ENCODE measurements at places on chromosomes 7 and 10.
A peak's percentile ranks its signal among the peaks of the same experiment; 100 is the strongest.

DNA sequence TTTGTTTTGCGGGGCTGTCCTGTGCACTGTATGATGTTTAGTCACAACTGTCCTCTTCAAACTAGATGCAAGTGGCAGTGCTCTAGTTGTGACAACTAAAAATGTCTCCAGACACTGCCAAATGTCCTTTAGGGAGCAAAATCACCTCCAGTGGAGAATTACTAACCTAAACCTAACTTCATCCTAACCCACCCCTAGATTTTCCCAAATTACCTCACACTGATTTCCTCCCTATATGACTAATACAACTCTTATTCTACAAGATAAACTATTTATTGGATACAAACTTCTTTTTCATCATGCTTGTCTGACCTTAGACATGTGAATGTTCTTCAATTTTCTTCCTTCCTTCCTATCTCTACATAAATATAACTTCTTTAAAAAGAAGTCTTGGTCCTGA is 26.4 kb downstream of the PNPLA8 start:
- DNase-seq, result no peak

- no peak for DNase-seq
These were observed 12.5 kb downstream of the HABP2 start for GRCh38 chr10:113565364-113565763.

- DNase-seq, result peak; percentile 3
These were observed 26.6 kb downstream of the TBXAS1 start for GRCh38 chr7:139855498-139856270.

DNA sequence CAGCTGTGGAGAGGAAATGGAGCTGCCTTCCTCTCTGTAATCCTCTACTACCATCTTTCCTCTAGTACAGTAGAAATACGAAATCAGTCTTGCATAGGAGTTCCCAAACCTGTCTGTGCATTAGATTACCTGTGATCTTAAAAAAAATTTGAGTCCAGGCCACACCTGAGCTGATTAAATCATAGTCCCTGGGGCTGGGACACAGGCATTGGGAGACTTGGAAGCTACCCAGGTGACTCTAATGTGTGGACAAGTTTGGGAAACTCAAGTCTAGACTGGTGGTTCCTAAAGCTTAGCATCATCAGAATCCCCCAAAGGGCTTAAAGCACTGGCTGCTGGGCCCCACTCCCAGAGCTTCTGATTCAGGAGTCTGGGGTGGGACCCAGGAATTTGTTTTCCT is 152.7 kb upstream of the GLI3 start:
- DNase-seq, result no peak

DNA sequence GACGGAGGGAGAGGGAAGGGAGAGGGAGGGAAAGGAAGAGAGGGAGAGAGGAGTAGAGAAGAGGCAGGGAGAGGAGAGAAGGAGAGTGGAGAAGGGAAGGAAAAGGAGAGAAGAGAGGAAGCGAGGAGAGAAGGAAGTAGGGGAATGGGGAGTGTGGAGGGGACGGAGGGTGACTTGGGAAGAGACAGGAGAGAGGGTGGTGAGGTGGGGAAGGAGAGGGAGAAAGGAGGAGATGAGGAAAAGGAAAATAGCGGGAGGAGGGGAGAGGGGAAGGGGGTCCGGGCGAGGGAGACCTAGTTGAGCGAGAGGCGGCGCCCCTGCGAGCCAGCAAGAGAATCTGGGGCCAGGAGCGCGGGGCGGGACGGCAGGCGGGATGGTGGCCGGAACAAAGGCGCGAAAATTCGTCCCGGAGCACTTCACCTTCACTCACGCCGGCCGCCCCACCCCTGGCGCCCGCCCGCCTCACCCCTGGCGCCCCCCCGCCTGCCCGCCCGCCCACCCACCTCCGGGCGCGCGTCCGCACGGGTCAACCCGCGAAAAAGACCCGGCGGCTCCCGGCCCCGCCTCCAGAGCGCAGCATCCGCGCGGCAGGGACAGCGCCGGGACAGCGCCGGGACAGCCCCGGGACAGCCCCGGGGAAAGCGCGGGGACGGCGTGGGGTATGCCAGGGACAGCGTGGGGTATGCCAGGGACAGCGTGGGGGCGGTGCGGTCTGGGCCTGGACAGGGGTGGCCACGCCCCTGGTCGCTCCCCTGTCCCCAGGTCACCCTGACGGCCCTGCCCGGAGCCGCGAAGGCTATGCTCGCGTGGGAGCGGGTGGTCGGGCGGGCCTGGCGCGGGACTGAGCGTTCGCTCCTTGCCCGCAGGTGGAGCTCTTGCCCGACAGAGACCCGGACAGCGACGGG is 4.2 kb downstream of the VSTM2A start:
- peak; percentile 17 for DNase-seq

DNA sequence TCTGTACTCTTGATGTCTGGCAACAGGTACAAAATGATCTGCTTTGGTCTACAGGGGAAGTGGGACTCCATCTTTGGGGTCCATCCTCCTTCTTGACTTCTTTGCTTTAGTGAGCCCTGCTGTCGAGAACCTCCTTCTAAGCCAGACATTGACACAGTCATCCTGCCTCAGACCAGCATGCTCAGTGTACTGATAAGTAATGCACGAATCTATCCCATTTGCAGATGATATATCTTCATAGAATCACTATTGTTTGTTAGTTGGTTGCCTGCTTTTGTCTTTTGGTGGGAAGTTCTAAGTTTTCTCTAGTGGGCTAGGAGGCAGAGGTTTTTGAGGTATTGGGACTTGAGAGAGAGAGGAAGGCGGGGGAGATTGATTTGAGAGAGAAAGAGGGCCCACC is 8.9 kb downstream of the H2BK1 start:
- no peak for DNase-seq

DNA sequence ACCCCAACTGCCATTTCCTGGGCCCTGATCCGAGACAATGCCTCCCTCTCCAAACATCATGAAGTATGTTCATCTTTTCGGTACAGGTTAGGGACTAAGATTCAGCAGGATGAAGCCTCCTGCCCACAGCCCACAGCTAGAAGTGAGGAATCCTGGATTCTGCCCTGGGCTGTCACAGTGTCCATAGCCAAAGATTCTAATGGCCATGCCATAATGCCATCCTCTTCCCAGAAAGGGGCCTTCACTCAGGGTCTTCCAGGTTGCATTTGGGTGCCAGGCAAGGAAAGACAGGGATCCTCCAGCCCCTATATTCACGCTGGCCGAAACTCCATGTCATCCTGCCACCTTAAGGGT is 15.7 kb upstream of the ZMIZ1 start:
- DNase-seq, result no peak

DNA sequence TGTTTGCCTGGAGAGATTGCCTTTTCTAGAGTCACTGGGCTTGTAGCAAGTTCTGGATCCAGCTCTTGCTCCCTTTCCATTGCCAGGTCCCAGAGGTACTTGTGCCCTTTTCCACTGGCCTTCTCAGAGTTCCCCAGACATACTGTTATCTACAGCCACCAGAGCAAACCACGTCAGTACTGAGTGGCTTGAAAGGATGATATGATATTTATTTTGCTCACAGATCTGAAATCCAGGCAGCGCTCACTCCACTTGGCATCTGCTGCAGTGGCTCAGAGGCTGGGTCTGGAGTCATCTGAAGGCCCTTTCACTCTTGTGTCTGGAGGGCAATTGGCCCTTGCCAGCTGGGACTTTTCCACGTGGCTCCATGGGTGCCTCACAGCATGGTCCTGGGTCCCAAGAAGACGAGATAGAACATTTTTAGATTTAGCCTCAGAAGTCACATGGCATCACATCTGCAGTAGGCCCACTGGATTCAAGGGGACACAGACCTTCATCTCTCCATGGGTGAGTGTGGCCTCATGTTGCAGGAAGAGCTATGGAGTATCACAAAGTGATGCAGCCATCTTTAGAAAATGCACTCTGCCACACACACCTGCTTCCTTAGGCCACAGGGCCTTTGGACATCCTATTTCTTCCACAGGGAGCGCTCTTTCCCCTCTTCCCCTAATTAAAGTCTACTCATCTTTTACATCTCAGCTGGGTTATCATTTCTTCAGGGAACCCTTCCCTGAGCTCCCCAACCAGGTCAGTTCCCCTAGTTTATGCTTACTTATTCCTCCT is 22.9 kb upstream of the TCF7L2 start:
- DNase-seq, result no peak

GRCh38 chr7:22591271-22591670 is 91.3 kb upstream of the STEAP1B start:
- no peak for DNase-seq

- no peak for DNase-seq
These were observed 311.7 kb upstream of the BMPER start for GRCh38 chr7:33593611-33594010.

- DNase-seq, result no peak
These were observed 23.9 kb upstream of the ATP6V0A4 start for GRCh38 chr7:138821912-138822311.

DNA sequence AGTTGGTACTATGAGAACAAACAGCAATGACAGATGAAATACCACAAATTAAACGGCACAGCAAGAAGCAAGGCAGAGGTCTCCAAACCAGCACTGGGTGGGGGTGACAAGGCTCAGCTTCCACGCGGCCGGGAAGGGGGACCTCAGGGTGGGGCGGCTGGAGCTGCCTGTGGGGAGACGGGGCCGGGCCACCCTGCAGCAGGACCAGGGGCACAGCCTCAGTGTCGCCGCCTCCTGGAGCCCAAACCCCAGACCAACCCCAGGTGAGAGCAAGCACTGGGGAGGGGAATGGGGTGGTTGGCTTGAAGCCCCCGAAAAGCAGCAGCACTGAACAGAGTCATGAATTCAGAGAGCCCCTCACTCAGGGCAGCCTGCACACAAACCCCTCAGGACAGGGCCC is 49.3 kb upstream of the PRKAR1B start:
- no peak for DNase-seq

Measured in activated naive CD8-positive, alpha-beta T cell treated with anti-CD3 and anti-CD28 coated beads for 36 hours (primary cell).